ENCODE measurements at places on chromosomes 16 and 17.

DNA sequence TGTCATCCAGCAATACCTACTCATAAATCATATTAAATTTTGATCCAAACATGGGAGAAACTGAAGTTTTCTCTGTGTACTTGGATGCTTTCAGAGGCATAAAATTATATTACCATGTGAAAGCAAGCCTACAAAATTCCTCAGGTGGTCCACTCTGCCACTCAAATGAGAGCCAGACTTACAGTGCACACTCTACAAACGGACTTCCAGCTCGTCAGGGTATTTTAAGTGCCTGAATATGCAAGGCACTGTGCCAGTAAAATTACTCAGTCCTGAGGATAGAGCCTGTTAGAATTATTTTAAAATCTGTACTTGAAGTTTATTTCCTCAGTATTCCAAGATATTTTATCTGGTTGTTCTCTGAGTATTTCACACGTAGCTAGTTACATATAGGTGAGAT is 54.5 kb downstream of the TENT4B start:
- no peak for DNase-seq

GRCh38 chr17:67993998-67994361 is 2.3 kb downstream of the C17orf58 start:
- no peak for DNase-seq

DNA sequence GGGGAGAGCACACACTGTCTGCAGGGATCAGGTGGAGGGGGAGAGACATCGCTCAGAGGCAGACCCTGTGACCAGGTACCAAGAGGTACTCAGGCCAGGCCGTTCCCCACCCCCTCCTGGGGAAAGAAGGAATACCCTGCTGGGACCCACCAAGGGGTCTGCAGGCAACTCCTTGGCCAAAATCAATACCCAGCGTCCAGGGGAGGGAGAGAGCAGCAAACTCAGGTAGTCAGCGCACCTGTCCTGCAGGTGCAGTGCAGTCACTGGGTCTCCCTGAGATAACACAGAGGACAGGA is 57.5 kb upstream of the DOC2B start:
- DNase-seq: no peak

GRCh38 chr16:17365591-17366298 is 105.0 kb downstream of the XYLT1 start:
- no peak for DNase-seq
